ENCODE measurements at places on chromosomes 7 and 10.

DNA sequence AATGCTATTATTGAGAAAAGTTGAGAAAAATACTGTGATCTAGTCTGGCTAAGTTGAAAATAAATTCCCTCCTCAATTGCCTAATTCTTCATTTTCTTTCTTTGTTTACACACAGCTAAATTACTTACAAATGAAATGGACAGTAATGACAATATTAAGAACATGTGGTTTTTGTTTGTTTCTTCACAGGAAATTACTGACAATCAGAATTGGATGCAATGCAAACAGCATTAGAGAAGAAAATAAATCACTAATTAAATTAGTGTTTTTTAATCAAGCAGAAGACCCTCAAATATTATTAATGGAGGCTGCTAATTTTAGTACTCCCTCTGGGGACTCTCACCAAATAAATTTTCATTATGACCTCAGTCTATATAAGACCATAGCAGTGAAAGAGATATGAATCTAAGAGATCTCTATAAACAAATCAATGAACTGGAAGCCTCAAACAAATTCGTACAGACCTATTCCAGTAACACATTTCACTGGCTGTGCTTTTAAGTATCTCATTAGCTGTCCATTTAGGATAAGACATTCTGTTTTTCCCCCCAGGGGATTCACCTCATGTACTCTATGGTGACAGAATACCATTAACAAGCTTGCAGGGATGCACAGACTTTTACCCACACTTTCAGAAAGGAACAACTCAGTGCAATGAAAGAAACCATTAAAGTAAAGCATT is 202.0 kb upstream of the DGKB start:
- DNase-seq, result no peak

DNA sequence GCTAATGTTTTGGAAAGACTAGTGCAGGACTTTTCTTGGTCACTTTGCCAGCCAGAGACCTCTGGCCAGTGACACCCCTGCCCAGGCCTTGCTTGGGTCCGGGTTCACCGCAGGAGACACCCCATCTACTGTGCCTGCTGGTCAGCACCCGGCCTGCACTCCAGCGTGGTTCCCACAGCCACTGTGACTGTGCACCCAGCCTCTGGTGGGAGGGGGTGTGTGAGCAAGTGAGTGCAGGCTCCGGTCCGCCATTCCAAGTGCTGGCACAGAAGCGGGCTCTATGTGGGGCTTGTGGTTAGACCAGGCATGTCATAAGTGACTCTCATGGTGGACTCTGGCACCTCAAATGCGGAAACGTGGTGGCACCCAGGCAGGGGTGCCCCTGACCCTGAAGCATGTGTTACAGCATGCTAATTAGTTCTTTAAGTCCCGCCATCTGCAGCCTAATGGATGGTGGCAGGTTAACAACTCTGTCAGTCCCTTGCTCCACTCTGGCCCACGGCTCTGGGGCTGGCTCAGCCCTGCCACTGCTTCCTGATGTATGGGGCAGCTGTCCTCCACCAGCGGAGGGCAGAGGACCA is 311.9 kb upstream of the HGF start:
- DNase-seq, result no peak

- DNase-seq, result no peak
Measured at GRCh38 chr7:138951953-138952352, 29.2 kb downstream of the KIAA1549 start.

GRCh38 chr10:79386637-79387465 is 39.6 kb downstream of the PPIF start:
- DNase-seq, result no peak

DNA sequence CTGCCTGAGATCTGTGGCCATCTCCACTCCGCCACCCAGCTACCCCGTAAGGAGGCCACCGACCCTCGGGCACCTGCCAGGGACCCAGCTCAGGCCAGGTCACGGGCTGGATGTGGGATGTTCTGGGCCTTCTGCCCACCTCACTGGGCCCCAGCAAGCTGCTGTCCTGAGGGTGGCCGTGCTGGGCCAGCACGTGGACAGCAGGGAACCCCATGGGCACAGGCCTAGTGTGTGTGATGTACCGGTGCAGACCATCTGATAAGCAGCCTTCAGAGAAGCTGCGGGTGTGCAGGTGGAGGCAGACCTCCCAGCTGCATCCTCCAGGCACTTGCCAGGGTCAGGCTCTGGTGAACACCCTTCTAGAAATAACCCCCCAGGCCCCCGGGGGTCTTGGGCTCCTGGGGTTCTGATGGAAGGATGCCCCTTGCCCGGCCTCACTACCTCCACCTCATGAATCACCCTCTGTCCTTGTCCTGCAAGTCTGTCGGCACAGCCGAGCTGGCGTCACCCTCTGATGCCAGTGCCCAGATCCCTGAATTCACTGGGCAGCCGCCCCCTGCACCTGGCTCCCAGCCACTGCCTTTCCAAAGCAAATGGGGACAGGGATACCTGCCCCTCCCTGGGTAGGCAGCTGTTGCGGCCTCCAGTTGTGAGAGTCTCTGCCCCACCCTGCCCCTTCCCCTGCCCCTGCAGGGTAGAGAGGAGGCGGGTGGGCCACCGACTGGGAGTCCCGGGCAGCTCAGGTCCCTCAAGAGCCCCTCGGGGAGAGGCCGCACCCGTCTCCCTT is 139.8 kb downstream of the FAM53B start:
- no peak for DNase-seq
